SK-N-SH treated with all-trans-retinoic acid at 6 μM for 48 hours (cell line): ENCODE measurements at places on chromosomes 2 and 18.

DNA sequence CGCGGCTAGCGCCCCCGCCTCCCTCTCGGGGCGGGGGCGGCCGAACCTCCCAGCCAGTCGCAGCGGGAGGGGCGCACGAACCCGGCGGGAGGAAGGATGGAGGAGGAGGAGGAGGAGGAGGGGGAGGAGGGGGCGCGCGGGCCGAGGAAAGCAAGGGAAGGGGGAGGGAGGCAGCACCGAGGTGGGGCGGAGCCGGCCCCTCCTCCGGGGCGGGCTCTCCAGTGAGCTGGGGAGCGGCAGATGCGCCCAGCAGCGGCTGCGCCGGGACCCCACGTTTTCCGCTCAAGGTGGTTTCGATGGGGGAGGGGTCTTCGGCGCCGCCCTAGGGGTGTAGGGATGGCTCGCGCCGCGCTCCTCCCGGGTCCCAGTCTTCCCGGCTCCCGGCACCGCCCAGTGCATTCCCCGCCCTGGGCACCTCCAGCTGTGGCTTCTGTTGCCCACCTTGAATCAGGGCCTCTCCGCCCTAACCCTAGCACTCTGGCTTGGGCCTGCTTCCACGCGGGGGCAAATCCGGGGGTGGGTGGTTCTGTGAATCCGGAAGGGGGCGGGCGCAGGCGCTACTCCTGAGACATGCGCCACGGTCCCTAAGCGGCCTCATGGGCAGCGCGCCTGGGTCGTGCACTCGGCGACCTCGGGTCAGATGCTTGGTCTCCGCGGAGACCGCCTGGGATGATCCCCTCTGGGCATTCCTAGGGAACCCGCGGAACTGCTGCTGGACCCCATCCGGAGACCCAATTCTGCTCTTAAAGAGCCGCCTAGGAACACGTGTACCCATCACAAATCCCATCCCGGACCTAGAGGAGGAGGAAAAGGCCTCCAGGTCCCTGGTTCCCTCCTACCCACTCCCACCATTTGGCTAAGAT is at the start of gene FBXO41:
Gene FBXO41 (minus strand): TSS at position 183 of the 863 bp plus-strand sequence. CDS start 14,848 bp downstream, outside the sequence.
- ATAC-seq: peak; percentile 84

GRCh38 chr2:169300636-169301530 is 61.5 kb downstream of the LRP2 start:
- no peak for ATAC-seq

GRCh38 chr2:188853307-188853706 is 120.9 kb upstream of the COL3A1 start:
- peak; percentile 98 for ATAC-seq

DNA sequence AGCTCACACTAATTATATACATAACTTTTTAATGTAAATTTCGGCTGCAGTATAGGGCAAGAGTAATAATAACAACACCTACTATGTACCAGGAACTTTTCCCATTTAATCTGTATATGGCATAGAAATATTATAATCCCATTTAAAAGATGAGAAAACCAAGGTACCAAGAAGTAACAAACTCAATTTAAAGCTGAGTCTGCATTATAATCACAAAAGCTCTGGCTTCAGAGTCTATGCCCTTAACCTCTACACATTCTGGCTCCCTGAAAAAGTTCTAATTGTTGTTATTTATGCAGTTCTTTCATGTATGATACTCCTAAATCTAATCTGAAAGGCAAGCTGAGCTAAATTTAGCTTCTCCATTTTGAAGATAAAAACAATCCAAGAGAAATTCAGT is 1675.1 kb upstream of the NXPH2 start:
- no peak for ATAC-seq

DNA sequence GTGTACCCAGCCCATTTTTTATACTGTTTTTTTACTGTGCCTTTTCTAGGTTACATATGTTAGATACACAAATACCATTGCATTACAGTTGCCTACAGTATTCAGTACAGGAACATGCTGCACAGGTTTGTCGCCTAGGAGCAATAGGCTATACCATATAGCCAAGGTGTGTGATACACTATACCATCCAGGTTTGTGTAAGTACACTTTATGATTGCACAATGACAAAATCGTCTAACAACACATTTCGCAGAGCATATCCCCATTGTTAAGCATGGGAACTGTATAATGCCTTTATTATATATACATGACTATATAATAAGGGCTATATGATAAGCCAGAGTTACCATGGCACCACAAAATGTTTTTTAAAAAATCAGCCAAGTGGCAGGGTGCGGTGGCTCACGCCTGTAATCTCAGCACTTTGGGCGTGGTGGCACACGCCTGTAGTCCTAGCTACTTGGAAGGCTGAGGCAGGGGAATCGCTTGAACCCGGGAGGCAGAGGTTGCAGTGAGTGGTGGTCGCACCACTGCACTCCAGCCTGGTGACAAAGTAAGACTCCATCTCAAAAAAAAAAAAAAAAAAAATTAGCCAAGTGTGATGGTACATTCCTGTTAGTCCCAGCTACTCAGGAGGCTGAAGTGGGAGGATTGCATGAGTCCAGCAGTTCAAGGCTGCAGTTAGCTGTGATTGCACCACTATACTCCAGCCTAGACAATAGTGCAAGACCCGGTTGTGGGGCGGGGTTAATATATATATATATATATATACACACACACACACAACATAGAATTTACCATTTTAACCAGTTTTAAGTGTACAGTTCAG is 2.8 kb upstream of the CENPA start:
- ATAC-seq: no peak

DNA sequence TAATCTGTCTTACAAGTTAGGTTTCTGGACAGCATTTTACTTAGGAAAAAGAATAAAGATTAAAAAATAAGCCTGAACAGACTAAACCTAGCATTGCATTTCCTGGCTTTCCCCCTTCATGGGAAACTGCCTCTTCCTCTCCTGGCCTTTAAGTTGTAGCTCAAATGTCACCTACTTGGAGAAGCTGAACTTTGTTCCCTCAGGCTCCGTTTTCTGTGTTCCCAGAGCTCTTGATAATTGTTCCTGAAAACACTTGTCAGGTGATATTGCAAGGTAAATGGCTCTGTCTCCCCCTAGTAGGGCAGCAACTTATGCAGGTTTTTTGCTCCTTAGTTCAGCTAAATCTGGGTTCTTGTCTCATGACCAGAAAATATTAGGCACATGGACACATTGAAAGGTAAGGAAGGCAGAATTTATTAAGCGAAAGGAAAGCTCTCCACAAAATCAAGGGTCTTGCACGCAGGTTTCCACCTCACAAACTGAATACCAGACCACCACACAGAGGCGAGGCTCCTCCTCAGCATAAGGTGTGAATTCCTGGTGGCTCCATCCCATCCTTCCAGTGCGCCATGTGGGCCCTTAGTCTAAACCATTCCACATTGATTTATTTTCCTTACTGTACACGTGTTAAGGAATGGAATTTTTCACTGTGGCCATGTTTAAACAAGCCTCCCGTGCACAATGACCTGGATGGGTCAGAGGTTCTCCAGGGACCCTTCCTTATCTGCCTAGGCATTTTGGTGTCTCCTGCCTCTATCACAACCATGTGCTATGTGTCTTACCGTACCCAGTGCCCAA is 229.3 kb downstream of the HNMT start:
- no peak for ATAC-seq

DNA sequence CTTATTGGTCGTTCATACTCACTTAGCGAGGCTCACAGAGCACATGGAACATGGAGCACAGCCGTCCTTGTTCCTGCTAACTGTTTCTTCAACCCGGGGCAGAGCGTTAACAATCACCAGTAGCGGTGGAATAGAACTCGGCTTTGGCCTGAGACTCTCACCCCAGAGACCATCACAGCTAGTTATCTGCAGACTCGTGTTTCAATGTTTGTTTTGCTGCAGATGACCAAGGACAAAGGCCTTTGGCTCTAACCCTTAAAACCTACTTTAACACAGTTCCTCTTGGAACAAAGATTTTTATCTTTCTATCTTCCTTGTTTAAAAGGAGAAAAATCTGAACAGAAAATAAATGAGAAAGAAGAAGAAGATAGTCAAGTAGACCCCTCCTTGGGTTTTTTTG is 320.2 kb upstream of the UBE2E3 start:
- no peak for ATAC-seq

DNA sequence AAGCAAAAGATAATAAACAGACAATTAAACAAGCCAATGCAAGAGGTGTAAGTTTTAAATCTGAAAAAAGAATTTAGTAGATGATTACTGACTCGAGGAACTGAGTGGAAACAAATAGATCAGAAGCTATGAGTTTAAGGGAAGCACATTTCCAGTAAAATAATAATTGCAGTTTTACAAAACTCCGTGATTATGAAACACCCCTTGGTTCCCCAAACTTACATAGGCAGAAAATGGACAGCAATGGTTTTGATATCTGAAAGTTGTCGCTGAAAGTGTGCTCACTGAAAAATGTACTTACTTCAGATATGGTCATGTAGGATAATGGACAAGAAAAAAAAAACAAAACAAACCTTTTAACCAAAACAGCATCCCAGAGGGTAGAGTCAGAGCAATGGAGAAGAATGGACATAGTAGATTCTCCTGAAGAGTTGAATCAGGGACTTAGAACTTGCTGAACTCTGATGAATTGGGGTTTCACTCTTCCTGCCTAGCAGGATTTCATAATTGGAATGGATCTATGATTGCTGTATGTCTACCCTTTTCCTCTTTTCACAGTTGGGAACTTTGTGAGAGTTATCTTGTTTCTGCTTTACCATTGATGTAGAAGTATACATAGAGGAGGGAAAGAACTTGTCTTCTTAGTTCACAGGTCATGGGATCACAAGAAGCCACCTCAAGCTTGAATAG is 305.6 kb upstream of the ZEB2 start:
- ATAC-seq: no peak

DNA sequence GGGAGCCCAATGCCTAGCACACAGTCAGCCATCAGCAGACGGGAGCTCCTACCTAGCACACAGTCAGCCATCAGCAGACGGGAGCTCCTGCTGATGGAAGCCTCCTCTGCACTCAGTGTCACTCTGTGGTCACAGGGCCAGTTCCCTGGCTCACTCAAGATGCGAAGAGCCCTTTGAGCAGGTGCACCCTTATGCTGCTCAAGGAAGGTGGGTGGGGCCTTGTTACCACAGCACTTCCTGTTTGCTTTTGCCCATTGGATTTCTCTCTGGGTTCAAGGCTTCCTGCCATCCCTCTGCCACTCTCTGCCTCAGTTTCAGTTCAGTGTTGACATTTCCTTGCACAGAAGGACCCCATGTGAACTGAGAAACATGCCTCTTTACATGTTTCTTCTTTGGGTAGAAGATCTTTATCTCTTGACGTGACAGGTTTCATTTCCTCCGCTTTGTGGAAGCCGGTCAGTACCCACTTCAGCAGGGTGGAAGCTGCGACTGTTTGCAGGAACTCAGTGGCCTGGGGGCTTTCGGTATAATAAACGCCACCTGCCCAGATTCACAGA is 11.6 kb downstream of the TRIB2 start:
- ATAC-seq: no peak
